Subcutaneous adipose tissue (tissue), 4 donors: ENCODE measurements at places on chromosomes 1 and 21. TPM values are rescaled to one million over a fixed set of nuclear protein-coding genes. Genes with fewer than 3 reads are reported as not detected.

Gene BNIPL
- 0.34 TPM for total RNA-seq

Gene CCDC27
- not detected for total RNA-seq

Gene WNT3A
- total RNA-seq, result not detected

Gene ADCY10
- 0.22 TPM for total RNA-seq

Gene ADGRB2
- 3.3 TPM for total RNA-seq

Gene KCNJ15
- total RNA-seq, result 6.6 TPM

Gene KCNN3
- total RNA-seq, result under 0.01 TPM

Gene SMIM11
- 9.5 TPM for total RNA-seq

Gene FNBP1L
- total RNA-seq, result 35.7 TPM

Gene OR2T6
- not detected for total RNA-seq

Gene NOS1AP
- total RNA-seq, result 1.1 TPM
